ENCODE measurements at places on chromosomes 7 and 10.

GRCh38 chr7:47726047-47726726 is 144.3 kb upstream of the TNS3 start:
- no peak for DNase-seq

GRCh38 chr10:15859509-15859905 is 800 bp downstream of the MINDY3 start:
- no peak for DNase-seq

DNA sequence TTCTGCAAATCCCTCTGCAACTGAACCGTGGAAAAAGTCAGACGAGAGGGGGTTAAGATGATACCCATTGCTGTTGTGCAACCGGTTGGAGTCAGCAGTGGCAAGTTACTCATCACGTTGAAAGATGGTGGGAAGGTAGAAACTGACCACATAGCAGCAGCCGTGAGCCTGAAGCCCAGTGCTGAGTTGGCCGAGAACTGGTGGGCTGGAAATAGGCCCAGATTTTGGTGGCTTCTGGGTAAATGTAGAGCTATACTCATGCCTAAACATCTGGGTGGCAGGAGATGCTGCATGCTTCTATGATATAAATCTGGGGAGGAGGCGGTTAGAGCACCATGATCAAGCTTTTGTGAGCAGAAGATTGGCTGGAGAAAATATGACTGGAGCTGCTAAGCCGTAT is 78.6 kb downstream of the ARL5B start:
- no peak for DNase-seq

- DNase-seq, result no peak
Measured at GRCh38 chr10:70828923-70829322, 13.2 kb downstream of the SGPL1 start.

DNA sequence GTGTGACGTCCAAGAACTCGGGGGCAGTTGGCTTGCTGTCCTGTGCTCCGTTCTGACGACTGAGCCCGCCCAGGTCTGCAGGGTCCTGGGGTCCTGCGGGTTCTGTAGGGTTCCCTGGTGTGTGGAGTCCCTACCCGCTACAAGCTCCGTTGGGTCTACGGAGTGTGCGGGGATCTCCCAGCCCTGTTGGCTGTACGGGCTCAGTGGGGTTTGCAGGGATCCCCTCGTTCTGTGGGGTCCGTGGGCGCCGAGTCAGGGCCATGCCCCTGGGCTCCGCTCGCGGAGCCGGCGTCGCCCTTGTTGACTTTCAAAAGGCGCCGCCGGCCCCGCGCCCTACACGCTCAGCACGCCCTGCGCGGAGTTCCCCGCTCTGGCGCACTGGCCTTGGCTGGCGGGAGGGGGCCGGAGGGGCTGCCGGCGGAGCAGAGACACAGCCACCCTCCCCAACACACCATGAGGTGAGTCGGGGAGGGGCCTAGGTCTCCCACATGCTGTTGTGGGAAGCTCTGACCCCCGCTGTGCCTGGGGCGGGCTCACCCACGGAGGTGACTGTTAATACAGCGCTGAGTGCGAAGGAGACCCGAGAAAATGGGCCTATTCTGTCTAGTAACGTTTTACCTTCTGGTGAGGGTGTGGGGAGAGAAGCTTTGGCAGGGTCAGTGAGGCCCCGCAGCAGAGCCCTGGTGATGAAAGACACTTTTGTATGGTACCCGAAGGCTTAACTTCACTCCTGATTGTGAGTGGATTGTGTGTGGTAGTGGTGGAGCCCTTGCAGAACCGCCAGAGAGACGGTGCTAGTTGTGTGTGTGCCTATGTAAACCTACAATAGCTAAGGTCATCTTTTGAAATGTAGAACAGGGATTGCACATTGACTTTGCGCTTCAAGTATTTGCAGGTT is 8.1 kb downstream of the TASOR2 start:
- no peak for DNase-seq

GRCh38 chr7:155172141-155172540 is 102.0 kb downstream of the HTR5A start:
- no peak for DNase-seq

DNA sequence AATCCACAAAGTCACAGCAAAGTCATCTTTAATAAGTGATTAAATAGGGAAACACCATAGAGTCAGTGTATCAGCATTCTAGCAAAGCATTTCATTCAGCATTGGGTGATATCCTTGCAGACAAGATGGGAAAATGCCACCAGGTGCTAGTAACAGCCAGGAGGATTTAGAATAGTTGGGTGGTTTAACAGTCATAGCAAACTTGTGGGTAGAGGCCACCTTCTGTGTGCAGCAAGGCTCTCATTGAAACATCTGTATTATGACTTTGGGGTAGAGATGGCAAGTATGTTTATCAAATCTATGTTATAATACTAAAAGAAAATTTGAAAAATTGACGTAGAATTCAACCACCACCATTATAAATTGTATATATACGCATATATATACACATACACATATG is 26.4 kb upstream of the ADO start:
- DNase-seq, result no peak

- DNase-seq, result no peak
Measured at GRCh38 chr10:21061982-21062381, 164.9 kb upstream of the NEBL start.

- no peak for DNase-seq
Measured at GRCh38 chr10:72310241-72310633, 36.5 kb downstream of the DDIT4 start.

DNA sequence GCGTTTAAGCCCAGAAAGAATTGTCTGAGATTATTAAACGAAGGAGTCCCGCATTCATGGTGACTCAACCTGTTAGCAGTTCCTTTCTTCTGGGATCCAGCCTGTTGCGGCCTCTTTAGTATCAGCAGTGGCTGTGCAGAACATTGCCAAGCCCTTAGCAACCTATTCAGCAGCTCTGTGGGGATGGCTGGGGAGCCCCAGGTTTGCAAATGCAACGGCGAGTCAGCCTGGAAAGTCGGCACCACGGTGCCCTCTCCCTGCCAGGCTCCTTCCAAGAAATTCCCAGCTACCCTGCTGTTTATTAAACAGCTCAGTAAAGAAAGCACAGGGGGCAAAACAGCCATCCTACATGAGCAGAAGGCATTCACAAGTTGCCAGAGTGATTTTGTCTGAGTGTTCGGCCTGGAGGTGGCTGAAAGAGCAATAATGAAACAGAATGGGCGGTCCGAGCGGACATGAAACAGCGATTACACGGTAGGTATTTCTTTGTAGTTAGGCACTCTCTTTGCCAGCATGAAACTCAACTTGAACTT is 198.3 kb downstream of the BAMBI start:
- no peak for DNase-seq

DNA sequence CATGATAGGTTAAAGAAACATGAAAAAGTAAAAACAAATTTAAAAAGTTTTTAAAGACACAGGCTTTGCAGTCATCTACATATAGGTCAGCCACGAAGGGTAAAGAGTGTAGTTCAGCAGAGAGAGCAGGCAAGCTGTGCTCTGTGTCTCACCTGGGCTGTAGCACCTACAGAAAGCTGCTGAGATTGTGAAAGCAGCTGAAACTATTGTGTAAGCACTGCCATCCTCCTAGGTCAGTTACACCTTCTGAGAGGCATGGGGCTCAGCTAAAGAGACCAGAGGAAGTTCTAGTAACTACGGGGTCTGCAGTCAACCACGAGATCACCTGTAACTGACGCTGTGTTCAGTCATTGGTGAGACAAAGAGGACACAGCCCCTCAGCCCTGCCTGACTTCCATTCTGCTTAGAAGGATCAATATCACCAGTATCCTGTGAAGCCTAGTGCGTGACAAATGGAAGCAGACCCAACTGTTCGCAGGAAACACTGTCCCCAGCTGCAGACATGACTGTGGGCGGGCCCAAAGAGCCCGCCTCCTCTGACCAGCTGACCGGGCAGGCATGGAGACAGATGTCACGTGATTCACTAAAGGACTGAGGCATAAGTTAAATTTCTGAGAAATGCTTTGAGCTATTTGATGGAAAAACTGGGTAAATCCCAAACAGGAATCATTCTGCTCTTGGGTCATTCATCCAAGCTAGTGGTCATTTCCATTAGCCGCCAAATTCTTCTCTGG is 87.9 kb downstream of the EBF3 start:
- no peak for DNase-seq

DNA sequence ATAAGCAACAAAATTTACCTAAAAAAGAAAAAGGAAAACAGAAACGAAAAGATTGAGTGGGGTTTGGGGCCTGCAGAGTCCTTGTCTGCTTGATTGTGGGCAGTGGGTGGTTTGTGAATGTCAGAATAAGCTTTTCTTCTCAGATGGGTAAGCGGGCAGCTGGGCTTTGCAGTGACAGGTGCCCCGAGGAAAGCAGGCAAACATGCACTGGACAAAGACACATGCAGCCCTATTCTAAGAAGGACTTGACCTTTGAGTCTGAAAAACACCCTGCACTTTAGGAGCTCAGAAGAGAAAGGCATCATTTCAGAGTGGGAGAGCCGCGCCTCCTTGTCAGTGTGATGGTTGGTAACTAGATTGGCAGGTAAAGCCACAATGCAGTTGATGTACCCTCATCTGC is 562.7 kb downstream of the PTPRN2 start:
- DNase-seq, result no peak

DNA sequence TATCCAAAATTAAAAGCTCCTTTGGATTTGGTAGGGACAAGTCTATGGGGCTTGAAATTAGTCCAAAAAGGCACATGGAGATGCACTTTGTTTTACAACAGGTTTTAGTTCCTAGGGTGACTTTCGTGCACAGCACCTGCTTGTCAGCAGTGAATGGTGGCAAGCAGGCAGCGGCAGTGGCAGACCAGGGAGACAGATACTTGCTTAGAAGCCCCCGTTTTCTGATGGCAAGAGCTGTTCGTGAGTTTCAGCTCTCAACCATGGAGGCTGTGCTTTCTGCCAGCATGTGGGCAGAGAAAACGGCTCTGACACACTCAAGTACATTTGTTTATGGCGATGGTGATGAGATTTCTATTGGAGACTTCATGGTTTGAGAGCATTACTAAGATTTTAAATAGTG is 61.7 kb upstream of the SHH start:
- DNase-seq, result no peak

DNA sequence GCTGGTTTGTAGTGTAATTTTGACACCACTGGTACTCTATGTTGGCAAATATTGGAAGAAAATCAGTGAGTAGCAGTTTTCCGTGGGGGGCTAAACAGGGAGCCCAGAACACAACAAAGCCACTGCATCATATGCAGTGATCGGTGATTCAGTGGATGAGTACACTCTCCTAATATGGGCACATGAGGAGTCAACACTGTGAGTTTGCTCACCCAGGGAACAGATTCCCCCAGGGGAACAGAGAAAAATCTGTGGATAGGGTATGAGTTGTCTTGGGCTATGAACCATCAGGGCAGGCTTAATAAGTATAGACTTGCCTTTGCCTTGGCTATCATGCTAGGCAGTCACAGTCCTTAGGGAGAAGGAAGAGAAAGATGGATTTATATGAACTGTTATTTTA is 227.7 kb upstream of the SEMA3E start:
- no peak for DNase-seq

GRCh38 chr7:57579454-57579853 is 129.5 kb downstream of the ZNF716 start:
- no peak for DNase-seq

DNA sequence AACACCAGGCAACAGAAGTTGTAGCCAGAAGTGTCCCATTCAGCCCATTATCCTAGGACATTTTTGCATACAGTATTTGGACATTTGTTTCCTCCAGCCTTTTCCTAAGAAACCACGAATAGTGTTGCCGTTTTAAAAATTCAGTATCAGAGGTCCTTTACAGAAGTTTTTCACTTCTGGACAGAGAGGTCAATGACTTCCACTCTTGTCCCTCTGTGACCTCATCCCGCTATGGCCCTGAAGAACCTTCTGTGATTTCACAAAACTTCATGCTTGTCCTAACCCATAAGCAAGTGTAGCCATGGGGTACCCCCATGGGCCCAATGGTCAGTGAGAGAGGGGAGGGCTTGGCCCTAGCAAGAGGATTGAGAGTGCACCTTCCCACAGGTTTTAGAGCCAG is 364.8 kb downstream of the TNS3 start:
- no peak for DNase-seq

DNA sequence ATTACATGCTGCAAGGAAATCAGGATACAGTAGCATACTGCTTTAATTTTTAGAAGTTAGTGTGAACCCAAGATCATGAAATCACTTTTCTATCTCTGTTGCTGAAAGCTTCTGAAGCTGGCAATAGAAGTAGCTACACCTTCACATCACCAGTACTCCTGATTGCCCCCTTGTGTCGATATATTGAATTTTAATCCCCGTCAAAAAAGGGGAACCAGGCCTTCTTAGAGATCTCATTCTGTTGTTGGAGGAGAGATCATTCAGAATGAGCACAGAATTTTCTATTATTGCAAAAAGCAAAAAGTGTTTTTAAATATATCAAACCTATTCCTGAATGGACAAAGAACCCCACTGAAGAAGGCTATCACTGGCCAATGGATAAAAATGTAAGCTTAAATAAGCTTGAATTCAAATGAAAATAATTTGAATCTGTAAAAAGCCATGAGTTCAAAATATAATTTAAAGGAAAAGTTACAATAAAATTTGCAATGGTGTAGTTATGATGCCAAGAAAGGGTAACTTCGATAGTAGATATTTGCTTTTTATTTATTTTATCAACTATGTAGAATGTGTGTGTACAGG is 39.7 kb upstream of the TEX47 start:
- DNase-seq, result peak; percentile 77

GRCh38 chr7:15755061-15755460 is 68.6 kb upstream of the MEOX2 start:
- DNase-seq, result no peak

DNA sequence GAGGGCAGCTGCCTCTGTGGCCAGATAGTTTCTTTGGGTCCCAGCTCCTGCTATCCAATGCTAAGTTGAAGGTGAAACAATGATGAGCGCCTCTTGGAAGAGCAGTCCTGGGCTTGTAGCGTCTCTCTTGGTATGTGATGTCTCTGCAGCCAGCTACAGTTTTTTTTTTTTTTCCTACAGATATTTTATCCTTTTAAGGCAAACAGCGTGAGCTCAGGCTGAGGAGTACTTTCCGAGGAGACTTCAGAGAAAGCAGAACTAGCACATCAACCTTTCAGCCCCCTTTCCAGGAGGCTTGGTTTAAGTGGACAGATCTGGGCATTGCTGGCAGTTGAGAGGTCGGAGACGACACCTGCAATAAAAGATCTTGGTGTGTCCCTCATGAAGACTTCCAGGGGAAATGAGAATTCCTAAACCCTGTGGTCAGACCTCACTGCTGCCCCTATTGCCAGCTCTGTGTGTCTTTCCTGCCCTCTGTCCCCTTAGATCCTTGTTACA is 9.1 kb downstream of the PRKG1 start:
- DNase-seq, result no peak

DNA sequence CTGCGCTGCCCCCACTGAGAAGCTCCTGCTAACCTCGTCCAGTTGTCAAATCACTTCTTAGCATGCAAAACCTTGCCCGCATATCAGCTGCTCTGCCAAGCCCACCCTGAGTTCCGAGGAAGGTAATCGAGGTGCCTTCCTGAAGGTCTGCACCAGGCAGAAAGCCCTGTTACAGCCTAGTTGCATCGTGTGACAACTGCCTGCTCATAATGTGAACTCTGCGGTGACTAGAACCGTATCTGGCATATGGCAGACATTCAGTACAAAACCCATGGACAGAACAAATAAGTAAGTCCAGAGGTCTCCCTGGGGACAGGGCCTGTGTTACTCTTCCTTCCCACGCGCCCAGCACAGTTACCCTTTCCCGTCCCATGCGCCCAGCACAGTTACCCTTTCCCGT is 394.3 kb downstream of the DNAJB6 start:
- DNase-seq, result no peak

Measured in KBM-7 (cell line).